Naive thymus-derived CD8-positive, alpha-beta T cell (primary cell): ENCODE measurements at places on chromosomes 1 and 21. TPM values are rescaled to one million over a fixed set of nuclear protein-coding genes. Genes with fewer than 3 reads are reported as not detected.

- H3K4me3 ChIP-seq: peak within 1 kb of the TSS; percentile 84
- no peaks in the 10 kb centered on the region for H3K4me1 ChIP-seq
- H3K27me3 ChIP-seq: peaks cover 5% of the 10 kb centered on the region
- no peaks in the 10 kb centered on the region for H3K36me3 ChIP-seq
Observed at GRCh38 chr21:44454747-44455523, at the start of gene LRRC3. Gene LRRC3 (plus strand): TSS chr21:44455510. CDS start chr21:44456645, 1,135 bp downstream.

GRCh38 chr21:45995686-45996179 lies 14.2 kb downstream of the COL6A1 start:
- H3K27me3 ChIP-seq: no peaks in the 10 kb centered on the region
- H3K4me1 ChIP-seq: peaks cover 2% of the 10 kb centered on the region
- no peak overlapping the region for H3K27ac ChIP-seq
- H3K36me3 ChIP-seq: peaks cover under 1% of the 10 kb centered on the region
- no peak overlapping the region for H3K4me3 ChIP-seq

- no peak for DNase-seq
- no peak overlapping the region for H3K27ac ChIP-seq
- H3K27me3 ChIP-seq: no peaks in the 10 kb centered on the region
- no peaks in the 10 kb centered on the region for H3K36me3 ChIP-seq
- H3K4me3 ChIP-seq: no peak overlapping the region
Observed at GRCh38 chr1:195472291-195472690, 1135.9 kb downstream of the KCNT2 start.

DNA sequence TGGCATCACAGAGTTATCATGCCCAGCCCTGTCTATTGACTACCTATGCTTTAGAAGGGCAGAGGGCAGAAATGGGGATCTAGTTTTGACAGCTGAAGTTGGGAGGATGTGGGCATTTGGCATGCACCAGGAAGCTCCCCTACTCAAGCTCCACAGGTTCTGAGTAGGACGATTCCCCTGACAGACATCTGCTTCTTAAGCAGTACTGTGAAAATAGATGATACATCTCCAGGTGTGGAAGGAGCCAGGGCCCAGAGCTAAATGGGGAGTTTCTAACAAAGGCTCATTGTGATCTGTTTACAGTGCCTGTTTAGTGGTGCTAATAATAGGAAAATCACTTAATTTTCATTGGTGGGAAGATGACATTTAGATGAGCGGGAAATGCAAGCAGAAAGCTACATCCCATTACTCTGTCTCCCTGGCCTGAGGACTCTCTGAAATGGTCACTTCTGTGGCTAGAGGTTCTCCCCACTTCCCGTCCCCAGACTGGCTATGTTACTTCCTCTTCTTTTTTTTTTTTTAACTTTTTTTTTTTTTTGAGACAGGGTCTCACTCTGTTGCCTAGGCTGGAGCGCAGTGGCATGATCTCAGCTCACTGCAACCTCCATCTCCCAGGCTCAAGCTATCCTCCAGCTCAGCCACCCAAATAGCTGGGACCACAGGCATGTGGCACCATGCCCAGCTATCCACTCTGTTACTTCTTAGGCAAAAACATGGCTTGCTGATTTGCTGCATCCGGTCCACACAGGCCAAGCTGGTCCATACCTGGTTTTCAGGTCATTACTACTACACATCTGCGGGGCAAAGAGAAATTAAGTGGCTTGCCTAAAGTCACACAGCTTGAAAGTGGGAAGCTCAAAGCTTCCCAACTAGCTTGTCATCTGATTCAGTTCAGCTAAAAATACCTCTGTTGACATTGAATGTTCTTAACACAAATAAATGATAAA lies 23.2 kb upstream of the CNIH3 start:
- no peaks in the 10 kb centered on the region for H3K4me1 ChIP-seq
- DNase-seq: no peak
- no peak overlapping the region for H3K27ac ChIP-seq
- H3K27me3 ChIP-seq: no peaks in the 10 kb centered on the region

DNA sequence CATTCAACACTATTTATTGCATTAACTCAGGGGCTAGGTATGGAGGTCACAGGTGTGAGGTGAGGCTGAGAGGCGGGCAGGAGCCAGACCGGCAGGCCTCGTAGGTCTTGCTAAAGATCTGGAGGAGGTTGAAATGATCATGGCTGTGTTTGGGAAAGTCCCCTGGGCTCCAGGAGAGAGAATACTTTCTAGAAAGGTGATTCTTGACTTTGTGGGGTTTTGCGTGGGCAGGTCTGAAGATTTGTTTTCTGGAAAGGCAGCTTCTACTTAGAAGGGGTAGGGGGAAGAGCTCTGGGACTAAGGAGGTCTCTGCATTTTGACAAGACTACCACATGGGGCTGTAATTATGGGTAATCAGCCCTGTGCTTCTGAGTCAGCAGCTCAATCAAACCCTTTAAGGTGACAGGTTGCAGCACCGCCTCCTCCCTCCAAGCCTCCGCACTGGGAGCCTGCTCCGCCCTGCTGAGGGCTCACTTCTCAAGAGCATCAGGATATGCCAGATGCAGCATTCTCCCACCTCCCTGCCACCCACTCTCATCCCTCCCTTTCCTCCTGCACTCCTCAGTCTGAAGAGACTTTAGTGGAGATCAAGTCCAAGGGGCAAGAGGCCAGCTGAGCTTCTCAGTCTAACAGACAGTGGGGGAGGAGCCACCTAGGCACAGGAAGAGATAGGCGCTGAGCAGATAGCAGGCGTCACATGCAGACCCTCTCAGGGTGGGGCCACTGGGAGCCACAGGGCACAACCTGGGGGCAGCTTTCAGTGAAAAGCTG lies 30.5 kb downstream of the SLC30A1 start:
- H3K4me1 ChIP-seq: no peaks in the 10 kb centered on the region
- no peak for DNase-seq
- H3K4me3 ChIP-seq: no peak overlapping the region
- no peak overlapping the region for H3K27ac ChIP-seq

The PTPN14 gene
- not detected for total RNA-seq
